ENCODE measurements at places on chromosomes 4 and X.

GRCh38 chr4:113697429-113697828 lies 64.1 kb downstream of the CAMK2D start:
- DNase-seq = no peak

DNA sequence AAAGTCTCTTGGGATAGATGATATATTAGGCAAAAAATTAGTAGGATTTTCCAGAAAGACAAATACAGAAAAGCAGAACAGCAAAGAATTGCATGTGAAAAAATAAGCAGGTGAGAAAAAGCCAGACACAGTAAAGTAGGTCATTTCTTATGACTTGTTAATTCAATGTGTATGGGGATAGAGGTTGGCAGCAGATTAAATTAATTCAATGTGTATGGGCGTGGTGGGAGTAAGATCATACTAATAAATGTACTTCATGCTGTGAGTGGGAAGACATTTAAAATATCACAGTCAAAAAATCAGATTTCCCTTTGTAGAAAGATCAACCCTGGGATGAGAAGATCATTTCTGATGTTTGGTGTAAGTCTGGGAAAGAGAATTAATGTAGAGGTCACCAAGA lies 1146.4 kb upstream of the INTU start:
- no peak for DNase-seq

DNA sequence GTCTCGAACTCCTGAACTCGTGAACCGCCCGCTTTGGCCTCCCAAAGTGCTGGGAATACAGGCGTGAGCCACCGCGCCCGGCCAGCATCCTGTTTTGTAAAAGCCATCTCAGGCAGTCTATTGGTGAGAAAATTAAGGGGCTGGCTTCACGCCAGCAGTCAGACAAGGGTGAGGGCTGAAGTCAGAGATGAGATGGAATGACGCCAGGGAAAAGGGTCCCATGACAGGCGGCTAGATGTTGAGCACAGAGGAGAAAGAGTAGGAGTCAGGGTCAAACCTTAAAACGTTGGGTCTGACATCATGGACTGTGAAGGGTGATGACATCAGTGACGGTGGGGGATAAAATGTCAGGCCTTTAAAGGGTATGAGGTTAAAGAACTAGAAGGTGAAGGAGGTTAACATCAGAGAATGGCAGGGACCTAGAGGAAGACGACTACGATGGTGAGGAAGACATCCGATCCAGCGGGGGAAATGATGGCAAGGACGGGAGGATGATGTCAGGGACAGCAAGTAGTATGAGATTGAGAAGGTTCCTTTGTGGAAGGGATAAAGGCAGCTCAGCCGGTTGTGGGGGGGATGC lies 504 bp upstream of the RBM3 start:
- no peak for DNase-seq

DNA sequence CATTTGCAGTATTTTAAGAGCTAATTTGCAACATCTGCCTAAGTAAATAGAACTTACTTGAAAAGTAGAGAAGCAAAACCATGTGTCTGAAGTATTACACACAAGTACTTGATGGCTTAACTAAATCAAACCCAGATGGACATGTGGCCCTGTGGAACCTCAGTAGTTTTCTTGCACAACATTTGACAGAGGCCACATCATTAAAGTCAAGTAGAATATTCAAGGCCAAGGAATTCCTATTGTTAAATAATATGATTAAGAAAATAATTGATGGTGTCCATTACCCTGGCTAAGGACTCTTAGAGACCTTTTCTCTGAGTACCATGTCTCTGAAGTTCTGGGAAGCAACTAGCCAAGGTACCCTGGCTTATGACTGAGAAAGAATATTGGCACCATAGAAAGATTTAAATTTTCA lies 135.4 kb upstream of the OTUD4 start:
- no peak for DNase-seq

- DNase-seq = no peak
Observed at GRCh38 chr4:91087743-91088142, 960.5 kb downstream of the CCSER1 start.

DNA sequence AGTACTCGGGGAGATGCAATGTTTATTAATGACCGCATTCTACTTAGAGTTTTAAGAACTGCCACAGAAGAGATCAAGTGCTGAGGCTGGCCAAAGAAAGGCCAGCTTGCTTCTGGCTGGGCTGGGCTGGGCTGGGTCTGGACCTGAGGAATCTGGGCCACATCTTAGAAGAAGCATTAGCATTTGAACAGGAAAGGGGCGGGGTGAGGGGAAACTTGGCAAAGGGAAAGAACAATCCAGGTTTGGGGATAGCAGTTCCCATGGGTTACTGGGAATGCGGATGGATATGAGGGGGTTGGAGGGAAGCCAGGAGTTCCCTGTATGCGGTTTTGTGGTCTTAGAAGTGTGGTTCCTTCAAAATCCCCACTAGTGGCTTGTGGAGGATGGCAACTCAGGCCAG lies 83.3 kb downstream of the CLDN34 start:
- no peak for DNase-seq

- DNase-seq = no peak
Observed at GRCh38 chr4:168655182-168655581, 158.3 kb downstream of the PALLD start.

DNA sequence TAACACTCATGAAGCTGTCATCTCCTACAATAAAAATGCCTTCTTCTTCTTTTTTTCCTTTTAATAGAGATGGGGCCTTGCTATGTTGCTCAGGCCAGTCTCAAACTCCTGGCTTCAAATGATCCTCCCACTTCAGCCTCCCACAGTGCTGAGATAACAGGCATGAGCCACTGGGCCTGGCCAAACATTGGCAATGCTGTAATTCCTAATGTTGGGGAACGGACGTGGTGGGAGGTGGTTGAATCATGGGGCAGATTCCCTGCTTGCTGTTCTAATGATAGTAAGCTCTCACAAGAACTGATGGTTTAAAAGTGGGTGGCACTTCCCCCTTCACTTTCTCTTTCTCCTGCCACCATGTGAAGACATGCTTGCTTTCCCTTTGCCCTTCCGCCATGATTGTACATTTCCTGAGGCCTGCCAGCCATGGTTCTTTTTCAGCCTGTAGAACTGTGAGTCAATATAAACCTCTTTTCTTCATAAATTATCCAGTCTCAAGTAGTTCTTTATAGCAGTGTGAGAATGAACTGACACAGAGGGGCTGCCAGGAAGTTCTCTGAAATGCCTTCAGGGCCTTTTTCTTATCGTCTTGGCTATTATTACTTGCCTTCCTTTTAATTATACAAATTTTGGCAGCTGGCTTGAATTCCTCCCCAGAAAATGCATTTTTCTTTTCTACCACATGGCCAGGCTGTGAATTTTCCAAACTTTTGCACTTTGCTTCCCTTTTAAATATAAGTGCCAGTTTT lies 93.0 kb downstream of the CENPC start:
- DNase-seq = peak; percentile 89

DNA sequence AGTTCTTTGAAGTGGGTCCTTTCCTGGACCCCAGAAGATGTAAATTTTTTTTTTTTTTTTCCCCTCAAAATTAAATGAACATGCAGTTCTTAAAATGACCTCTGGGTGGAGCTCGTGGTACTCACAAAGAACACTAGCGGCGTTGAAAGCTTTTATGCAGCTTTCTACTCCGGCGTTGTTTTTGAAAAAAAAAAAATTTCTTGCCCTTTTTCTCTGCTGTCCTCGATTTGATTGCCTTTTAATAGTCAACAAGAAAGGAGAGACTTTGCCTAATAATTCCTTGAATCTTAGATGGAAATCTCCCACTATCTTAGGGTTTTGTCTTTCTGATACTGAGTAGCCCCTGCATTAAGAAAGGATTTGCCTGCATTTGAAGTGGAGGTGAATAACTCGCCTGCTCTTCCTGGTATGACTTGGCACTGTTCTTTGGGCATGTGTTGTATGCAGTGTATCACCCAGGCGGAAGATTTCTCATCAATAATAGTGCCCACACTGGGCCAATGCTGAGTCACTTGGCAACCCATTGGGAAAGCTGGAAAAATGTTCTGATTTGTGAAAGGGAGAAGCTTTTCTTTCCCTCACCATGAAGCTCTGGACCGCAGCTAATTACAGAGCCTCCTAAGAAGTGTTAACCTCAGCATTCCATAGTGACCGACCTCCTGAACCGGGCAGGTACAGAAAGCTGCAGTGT lies 104.0 kb downstream of the PHEX start:
- DNase-seq = peak; percentile 19

DNA sequence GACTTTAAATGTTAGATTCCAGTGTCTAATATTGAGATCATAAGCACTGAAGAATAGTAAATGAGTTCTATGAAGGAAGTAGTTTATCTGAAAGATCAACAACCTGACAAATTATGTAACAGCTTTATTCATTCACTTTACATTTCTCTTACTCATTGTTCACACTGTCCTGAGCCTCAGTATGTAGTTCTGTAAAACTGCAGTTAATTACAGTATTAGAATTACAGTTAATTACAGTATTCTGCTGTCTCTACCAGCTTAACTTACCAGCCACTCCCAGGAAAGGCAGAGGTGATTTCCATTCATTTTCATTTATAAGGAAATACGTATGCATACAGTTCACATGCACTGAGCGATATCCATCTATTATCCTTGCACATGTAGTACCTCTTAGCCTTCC lies 32.7 kb downstream of the NFKB1 start:
- DNase-seq = no peak

- DNase-seq = no peak
Observed at GRCh38 chrX:13520936-13521335, 48.5 kb upstream of the EGFL6 start.

DNA sequence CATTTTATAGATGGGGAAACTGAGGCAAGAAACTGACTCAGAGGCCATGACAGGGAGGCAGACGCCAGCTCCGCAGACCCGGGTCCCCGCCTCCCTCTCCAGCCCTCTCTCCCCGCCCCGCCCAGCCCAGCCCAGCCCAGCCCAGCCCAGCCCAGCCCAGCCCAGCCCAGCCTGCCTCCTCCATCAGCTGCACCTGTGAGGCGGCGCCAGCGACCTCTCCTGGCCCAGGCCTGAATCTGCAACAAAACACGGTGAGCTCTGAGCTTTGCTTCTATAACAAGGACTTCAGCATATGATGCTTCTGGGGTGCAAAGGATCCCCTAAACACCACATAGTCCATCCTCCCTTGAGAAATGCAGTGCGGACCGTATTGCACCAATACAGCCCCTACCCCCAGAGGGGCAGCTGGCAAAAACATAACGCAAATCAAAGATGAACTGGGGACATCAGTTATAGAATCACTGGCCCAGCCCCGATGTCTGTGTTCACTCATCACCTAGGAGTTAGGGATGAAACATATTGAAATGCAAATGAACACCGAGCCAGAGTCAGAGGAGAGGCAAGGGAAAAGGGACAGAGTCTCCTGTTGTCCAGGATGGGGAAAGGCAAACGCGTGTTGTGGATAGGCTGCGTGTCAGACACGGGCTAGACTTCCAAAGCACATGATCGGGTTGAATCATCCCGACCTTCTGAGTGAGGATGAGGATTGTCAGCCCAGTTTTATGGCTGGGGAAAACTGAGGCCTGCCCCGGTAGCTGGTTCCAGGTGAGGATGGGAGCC lies 216.1 kb upstream of the PSAPL1 start:
- DNase-seq = no peak

DNA sequence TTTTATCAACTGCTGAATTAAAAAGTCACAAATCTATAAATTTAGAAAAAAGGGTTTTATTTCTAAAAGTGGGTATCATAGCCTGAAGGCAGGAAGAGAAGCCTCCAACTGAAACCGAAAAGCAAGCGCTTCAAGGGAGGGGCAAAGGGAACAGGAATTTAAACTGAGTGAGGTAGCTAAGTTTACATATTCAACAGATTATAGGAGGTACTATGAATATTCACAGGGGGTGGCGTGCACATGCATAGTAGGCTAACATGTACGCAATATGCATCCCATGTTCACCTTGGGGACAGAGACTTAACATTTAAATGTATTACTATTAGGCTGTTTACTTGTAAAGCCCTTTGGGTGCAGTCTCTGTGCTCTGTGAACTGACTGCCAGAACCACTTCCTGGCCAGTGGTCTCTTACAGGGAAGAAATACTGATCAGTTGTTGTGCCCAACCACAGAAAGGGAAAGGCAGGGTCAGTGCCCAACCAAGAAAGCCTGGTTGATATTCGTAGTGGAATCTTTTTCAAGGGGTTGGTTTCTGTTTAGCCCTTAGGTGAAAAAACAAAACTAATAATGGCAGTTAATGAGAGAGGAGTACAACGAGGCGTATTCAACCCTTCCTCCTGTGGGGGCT lies 168.7 kb upstream of the GALNTL6 start:
- DNase-seq = no peak

DNA sequence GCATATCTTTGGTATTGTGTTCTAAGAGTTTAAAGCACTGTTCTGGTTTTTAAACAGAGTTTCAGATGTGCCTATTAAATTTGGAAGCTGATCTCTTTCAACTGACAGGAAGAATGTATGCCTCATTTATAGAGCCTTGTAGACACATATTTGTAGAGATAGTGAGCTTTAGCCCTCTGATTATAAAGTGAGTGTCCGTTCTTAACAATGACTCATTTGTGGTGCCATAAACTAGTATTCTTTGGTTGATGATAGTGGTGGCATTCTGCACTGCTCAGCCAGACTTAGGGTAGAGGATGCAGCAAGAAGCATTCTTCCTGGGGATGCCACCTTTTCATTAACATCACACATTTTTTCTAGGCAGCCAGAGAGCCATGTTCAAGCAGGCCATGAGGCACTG lies 121.7 kb downstream of the TLL1 start:
- DNase-seq = no peak

DNA sequence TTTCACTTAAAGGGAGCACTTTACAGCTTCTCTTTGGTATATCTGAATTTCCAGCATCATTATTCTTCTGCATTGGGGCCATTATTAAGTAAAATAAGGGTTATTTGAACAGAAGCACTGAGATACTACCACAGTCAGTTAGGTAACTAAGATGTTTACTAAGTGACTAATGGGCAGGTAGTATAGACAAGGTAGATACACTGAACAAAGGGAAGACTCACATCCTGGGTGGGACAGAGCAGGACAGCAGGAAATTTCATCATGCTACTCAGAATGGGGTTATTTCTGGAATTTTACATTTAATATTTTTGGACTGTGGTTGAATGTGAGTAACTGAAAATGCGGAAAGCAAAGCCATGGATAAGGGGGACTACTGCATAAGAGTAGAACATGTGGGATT lies 316.0 kb downstream of the CCSER1 start:
- no peak for DNase-seq

DNA sequence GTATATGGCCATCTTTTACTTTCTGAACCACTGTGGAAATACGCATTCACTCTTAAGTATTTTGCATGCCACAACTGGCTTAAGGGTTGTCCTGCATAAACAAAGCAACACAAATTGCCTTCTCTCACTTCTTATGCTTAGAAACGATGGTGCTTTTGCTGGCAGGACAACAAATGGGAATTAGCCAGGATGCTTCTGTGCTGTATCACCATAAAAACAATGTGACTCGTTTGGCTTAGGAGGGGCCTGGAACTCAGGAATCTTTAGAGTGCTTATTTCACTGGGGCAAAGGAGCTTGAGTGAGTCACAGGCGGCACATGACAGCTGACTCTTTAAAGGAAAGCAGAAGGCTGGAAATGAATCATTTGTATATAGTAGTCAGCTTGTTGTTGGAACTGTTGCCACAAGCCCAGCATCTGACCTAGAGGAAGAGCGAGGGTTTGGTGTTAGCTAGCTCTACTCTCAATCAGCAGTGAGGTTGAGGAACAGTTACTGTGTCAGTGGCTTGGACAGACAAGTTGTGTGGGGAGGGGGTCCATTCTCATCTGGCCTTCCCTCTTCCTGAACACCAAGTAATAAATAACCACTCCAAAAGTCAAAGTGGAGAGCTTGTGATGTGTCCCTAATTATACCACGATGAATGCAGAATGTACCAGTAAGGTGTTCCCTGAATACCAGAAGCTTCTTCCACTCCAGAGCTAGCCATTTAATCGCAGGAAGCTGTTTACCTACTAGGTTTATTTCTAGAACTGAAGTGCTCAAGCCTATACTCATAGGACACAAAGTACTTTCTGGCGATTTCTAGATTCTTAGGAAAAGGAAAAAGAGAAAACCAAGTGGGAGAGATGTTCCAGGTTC lies 293.1 kb downstream of the CAMK2D start:
- DNase-seq = peak; percentile 87

All from inflammatory macrophage (primary cell).